Adipose tissue (tissue), 3 donors: ENCODE measurements at places on chromosomes 1 and 21. TPM values are rescaled to one million over a fixed set of nuclear protein-coding genes. Genes with fewer than 3 reads are reported as not detected.

BSND gene
- 0.02 TPM for polyA plus RNA-seq

CYP4A22 gene
- not detected for polyA plus RNA-seq

FMN2 gene
- polyA plus RNA-seq, result 0.37 TPM

C1orf21 gene
- 5.5 TPM for polyA plus RNA-seq

DISP3 gene
- polyA plus RNA-seq, result not detected

KRTAP19-8 gene
- not detected for polyA plus RNA-seq

HOOK1 gene
- under 0.01 TPM for polyA plus RNA-seq

OR2T27 gene
- not detected for polyA plus RNA-seq

KISS1 gene
- polyA plus RNA-seq, result 0.47 TPM

INAVA gene
- polyA plus RNA-seq, result 2.2 TPM

CHD5 gene
- 0.11 TPM for polyA plus RNA-seq

PTAFR gene
- polyA plus RNA-seq, result 3.0 TPM

DNASE2B gene
- polyA plus RNA-seq, result 0.07 TPM

C1orf87 gene
- not detected for polyA plus RNA-seq

GCSAML gene
- 0.19 TPM for polyA plus RNA-seq

OR2L3 gene
- polyA plus RNA-seq, result not detected

KHDRBS1 gene
- polyA plus RNA-seq, result 62.4 TPM

VASH2 gene
- polyA plus RNA-seq, result 0.07 TPM

ERO1B gene
- 91.2 TPM for polyA plus RNA-seq

MYOM3 gene
- polyA plus RNA-seq, result 0.76 TPM

ZSCAN20 gene
- polyA plus RNA-seq, result 0.52 TPM

DNAJC28 gene
- 1.6 TPM for polyA plus RNA-seq

TRIM45 gene
- 1.2 TPM for polyA plus RNA-seq

LRRC39 gene
- 0.35 TPM for polyA plus RNA-seq

FMO5 gene
- polyA plus RNA-seq, result 8.2 TPM

ICOSLG gene
- polyA plus RNA-seq, result 1.1 TPM

LAMC1 gene
- 91.4 TPM for polyA plus RNA-seq

TNFSF18 gene
- 0.03 TPM for polyA plus RNA-seq

RNF186 gene
- 0.45 TPM for polyA plus RNA-seq

NENF gene
- 35.0 TPM for polyA plus RNA-seq

SYCP1 gene
- polyA plus RNA-seq, result not detected

MROH7 gene
- 0.33 TPM for polyA plus RNA-seq

HTR6 gene
- polyA plus RNA-seq, result not detected

CRNN gene
- polyA plus RNA-seq, result 0.36 TPM
